Activated CD4-positive, alpha-beta T cell treated with anti-CD3 and anti-CD28 coated beads, Interleukin-2, amount 10 ng/mL, durations not matched to agents 24 days and 14 days (primary cell): ENCODE measurements at places on chromosomes 1 and 21. TPM values are rescaled to one million over a fixed set of nuclear protein-coding genes. Genes with fewer than 3 reads are reported as not detected.
A peak's percentile ranks its signal among the peaks of the same experiment; 100 is the strongest.

GRCh38 chr1:145997718-145998023 lies 1.3 kb upstream of the TXNIP start:
- DNase-seq: no peak

GRCh38 chr1:92298573-92299476 lies at the start of the genes GLMN and RPAP2:
Gene GLMN, minus strand, starts transcription at chr1:92298987. Its CDS starts 988 bp downstream, at chr1:92297999.
Gene RPAP2, plus strand, starts transcription at chr1:92299059. Its CDS starts 15 bp downstream, at chr1:92299074.
- peak; percentile 94 for DNase-seq

DNA sequence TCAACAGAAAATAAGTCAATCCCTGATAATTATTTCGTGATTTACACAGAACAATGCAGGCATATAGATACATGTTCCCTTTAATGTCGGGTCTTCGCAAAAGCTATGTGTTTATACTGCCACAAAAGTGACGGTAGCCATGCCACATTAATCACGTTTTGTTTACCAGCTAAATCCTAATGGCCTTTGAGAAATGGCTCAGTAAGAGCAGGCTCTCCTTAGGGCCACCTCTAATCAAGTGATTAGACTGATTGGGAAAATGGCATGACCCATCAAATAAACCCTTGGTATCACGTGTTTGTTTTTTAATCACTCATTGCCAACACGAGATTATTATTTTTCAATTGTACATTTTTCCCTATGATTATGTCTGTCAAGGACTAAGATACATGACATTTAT lies 102.0 kb upstream of the USP25 start:
- DNase-seq: no peak

GRCh38 chr1:183821309-183821888 lies 16.5 kb downstream of the RGL1 start:
- no peak for DNase-seq

DNA sequence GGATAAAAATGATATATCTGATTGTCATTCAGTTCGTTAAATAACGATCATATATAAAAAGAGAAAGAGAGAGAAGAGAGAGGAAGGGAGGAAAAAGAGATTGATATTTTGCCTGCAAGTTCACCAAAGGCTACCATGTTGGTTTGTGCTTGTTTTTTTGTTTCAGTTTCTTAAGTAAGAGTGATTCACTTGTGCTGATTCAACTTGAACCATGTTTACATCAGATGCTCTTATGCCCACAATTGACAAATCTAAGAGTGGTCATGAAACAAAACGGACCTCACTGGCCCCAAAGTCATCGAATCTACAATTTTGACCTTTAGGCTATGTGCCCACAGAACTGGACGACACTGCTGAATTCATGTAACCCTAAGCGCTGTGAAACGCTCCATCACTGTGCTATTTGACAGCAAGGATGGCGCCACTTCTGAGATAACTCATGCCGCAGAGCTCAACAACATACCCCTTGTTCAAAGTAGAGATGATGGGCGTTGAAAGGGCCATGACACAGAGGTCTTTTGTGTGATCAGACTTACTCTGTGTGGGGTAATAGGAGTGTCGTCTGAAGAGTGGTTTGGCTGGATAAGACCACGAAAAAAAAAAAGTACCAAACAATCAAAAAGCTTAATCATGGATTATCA lies 481.4 kb downstream of the SETD4 start:
- DNase-seq: no peak

- DNase-seq: peak; percentile 81
These were observed at the start of gene GBP2 for GRCh38 chr1:89125913-89126580. Gene GBP2, minus strand, starts transcription at chr1:89126114. Its CDS starts 4,148 bp downstream, at chr1:89121966.

PTPN22 gene
- 60.4 and 64.1 TPM in 2 replicates for total RNA-seq

TTC13 gene
- 22.7 and 23.8 TPM in 2 replicates for total RNA-seq

KCNN3 gene
- 0.35 and 0.54 TPM in 2 replicates for total RNA-seq

RPTN gene
- not detected in 2 replicates for total RNA-seq

PLEKHA6 gene
- 0.07 and 0.47 TPM in 2 replicates for total RNA-seq
